Stimulated activated CD4-positive, alpha-beta T cell treated with anti-CD3 and anti-CD28 coated beads, Interleukin-15, amount 100 ng/mL, for 1 hour (primary cell): ENCODE measurements at places on chromosomes 2 and 18.

GRCh38 chr2:42314892-42315468 is 46.0 kb downstream of the COX7A2L start:
- no peak for DNase-seq

- DNase-seq, result no peak
Observed at GRCh38 chr18:28837100-28837499, 660.2 kb upstream of the CDH2 start.

DNA sequence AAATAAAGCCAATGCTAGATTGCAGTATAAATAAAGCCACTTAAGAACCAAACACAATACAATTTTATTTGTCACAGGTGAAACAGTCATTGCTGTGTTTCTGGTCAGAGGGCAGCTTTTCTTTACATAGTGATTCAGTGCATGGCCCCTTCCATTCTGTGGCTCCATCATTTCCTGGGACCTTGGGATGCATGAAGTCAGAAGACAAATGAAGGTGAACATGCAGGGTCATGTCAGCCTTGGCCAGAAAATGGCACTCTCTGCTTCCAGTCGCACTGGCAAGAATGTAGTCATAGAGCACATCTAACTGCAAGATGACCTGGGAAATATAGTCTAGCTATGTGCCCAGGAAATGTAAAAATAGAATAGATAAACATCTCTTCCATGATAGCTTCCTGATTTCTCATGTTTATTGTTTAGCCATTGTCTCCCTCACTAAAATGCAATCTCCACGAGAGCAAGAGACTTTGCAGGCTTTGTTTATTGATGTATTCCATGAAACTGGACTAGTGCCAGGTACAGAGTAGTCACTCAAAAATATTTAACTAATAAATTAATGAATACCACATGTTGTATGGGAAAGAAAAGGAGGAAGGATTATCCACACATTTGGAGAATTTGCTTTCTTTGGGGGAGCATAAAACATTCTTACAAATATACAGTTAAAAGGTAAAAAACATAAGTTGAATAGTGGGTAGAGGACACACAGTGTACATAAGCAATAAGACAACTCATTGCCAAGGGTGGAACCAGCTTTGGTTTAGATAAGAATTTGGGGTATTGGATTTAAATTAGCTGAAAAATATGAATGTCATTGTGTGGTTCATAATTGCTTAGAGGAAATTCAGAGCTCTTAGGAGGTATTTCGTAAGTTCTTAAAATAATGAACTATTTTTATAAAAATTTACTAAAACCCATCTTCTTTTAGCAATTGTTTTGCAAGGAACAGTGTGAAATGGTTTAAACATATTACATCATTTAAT is 343.8 kb downstream of the PID1 start:
- no peak for DNase-seq

- no peak for DNase-seq
Observed at GRCh38 chr2:196592331-196592910, 47.1 kb upstream of the CCDC150 start.

DNA sequence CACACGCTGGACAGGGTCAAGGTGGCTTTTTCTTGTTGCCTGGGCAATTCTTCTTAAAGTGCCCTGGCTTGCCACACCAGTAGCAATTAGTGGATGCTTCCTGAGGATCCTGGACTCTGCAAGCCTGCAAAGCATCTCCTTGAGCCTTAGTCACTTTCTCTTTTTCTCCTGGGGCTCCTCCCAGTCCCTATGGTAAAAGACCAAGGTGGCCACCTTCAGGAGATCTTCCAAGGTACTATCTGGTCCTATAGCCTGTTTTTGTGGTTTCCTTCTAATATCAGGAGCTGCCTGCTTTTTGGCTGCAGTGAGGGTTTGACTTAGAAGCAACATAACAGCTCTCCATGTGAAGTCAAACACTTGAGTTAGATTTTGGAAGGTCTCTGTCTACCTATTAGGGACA is 33.3 kb upstream of the GMCL1 start:
- no peak for DNase-seq

- no peak for DNase-seq
Observed at GRCh38 chr2:48229063-48229462, 300.9 kb upstream of the STON1 start.

- DNase-seq, result no peak
Observed at GRCh38 chr18:377088-377487, 109.2 kb upstream of the THOC1 start.

DNA sequence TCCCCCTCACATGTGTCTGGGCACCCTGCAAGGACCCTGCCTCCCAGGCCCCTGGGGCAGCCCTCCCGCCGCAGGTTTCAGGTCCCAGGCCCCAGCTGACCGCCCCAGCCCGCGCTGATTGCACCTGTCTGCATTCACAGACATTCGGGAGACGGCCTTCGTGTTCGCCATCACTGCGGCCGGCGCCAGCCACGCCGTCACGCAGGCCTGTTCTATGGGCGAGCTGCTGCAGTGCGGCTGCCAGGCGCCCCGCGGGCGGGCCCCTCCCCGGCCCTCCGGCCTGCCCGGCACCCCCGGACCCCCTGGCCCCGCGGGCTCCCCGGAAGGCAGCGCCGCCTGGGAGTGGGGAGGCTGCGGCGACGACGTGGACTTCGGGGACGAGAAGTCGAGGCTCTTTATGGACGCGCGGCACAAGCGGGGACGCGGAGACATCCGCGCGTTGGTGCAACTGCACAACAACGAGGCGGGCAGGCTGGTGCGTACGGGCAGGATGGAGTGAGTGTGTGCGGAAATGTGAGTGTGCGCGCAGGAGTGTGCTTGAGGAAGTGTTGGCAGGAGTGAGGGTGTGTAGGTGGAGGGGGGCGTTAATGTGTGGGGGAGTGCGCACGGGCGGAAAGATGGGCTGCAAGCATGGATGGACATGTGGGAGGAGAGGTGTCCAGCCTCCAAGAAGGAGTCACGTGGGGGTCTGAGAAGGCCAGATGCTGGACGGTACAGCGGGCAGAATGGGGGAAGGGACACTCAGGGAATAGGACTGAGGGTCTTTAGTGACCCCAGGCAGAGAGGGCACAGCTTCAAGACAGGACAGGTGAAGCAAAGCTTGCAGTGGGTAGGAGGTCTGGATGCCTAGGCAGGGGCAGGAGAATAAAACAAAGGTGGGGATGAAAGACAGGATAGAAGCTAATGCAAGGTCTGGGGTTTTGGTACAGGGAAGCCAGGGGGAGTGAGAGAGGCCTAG is 9.0 kb upstream of the WNT10A start:
- DNase-seq, result no peak

GRCh38 chr2:237904831-237905599 is 45.6 kb downstream of the RAMP1 start:
- no peak for DNase-seq

GRCh38 chr2:128786316-128786715 is 467.6 kb upstream of the HS6ST1 start:
- no peak for DNase-seq

- DNase-seq, result no peak
Observed at GRCh38 chr2:95347681-95348608, 50.8 kb downstream of the KCNIP3 start.
